IMR-90 (cell line): ENCODE measurements at places on chromosomes 7 and 10. TPM values are rescaled to one million over a fixed set of nuclear protein-coding genes. Genes with fewer than 3 reads are reported as not detected.

GPR85 gene
- polyA plus RNA-seq = 1.7 and 2.0 TPM in 2 replicates

TRIP6 gene
- polyA plus RNA-seq = 72.3 and 89.0 TPM in 2 replicates

GRCh38 chr10:4990217-4990616 is 13.4 kb downstream of the AKR1C2 start:
- H3K4me3 ChIP-seq = no peak overlapping the region
- H3K27ac ChIP-seq = no peak overlapping the region
- no peaks in the 10 kb centered on the region for H3K36me3 ChIP-seq
- DNase-seq = no peak
- H3K4me1 ChIP-seq = no peaks in the 10 kb centered on the region

DNA sequence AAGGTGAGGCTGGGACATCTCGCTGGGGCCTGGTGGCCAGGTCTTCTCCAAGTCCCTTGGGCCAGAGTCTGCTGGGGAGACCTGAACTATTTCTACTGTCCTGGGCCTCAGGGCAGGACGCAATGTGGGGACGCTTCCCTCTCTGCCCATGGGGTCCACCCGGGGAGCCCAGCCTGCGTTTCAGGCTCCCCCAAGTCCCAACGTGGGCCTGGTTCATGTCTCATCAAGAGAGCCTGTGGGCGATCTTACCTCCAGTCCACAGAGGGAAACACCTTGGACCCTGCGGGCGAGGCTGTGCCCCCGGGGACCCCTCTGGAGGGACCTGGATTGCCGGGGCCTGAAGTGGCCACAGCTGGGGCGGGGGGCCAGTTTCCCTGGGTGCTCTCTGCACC is 91.7 kb downstream of the DNAJB6 start:
- H3K36me3 ChIP-seq = no peaks in the 10 kb centered on the region
- DNase-seq = no peak
- peaks cover 4% of the 10 kb centered on the region; the same call in 1 of the 2 replicates for H3K4me1 ChIP-seq
- H3K27me3 ChIP-seq = no peaks in the 10 kb centered on the region
- H3K27ac ChIP-seq = no peak overlapping the region

- H3K27ac ChIP-seq = no peak overlapping the region
- H3K4me1 ChIP-seq = no peaks in the 10 kb centered on the region
- no peaks in the 10 kb centered on the region for H3K36me3 ChIP-seq
Observed at GRCh38 chr10:113920875-113921274, 66.4 kb downstream of the NHLRC2 start.
